Effector memory CD4-positive, alpha-beta T cell (primary cell): ENCODE measurements at places on chromosomes 13 and 19.
A peak's percentile ranks its signal among the peaks of the same experiment; 100 is the strongest.

DNA sequence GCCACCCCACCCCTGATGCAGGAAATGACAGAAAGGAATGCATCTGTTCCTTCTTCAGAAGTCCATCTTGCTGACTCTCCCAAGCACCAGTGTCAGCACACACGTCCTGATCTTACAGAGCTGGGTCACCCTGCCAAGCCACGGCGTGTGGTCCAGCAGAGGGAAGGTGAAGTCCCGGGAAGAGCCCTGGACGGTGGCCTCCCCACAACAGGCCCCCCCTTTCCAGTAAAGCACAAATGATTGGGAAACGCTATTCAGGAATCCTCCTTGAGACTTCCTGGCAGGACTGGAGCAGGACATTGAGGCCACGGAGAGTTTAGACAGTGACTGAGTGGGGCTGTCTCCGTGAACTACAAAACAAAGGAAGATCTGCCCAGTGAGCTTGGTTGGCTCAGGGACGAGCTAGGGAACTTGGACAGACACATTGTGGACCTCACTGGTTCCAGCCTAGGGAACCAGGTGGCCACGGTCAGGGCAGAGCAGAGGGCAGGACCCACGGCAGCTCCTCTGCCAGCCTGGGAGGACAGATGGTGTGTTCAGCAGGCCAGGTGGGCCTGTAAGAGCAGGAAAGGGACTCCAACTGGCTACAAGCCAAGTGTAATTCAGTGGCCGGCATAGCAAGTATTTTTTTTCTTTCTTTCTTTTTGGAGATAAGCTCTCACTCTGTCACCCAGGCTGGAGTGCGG is 41.7 kb downstream of the ELL start:
- DNase-seq, result no peak

- no peak for DNase-seq
Measured at GRCh38 chr13:105329359-105329758, 1206.1 kb downstream of the EFNB2 start.

DNA sequence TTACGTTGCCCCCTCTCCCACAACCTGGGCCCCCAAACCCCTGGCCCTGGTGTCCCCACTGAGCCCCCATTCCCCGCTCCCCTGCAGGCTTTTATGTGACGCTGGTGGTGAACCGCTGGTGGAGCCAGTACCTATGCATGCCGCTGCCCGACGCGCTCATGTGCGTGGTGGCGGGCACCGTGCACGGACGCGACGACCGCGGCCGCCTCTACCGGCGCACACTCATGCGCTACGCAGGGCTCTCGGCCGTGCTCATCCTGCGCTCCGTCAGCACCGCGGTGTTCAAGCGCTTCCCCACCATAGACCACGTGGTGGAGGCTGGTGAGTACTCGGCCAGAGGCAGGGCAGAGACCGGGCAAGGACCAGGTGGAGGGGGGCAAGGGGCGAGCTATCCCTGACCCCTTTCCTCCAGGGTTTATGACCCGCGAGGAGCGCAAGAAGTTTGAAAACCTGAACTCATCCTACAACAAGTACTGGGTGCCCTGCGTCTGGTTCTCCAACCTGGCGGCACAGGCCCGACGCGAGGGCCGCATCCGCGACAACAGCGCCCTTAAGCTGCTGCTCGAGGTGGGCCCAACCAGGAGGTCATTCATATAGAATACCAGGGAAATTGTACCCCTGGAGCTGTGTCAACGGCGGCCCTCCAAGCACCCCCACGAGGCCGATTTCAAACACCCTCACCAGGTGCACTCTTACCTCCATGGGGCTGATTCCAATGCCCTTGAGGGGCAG is 3.0 kb downstream of the BEST2 start:
- no peak for DNase-seq

DNA sequence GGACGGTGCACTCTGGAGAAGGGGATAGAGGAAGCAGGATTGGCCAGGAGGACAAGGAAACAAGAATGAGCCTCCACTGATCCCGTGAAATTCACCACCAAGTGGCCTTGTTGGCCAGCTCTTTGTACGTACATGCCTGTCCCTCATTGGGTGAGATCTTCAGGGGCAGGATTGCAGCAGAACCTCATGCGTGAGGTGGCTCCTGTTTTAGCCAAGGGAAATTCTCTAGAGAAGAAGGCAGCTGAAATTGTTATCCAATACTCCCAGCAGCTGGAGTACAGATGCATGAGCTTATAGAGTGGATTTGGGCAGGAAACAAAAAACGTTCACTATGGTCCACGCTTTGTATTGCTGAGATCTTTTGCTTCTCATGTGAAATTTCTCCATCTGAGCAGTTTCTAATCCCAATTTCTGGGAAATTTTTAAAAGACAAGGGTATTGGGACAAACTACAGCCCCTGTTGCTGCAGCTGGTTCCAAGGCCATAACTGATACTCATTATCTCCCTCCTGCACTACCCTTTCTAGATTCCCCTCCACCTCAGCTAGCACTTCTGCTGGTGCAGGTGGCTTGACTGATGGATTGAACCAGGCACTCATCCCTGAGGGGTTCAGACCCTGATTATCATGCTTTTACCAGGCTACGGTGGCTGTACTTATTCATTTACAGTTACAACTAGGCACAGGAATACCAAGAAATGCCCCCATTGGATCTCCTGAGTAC is 3.9 kb upstream of the RNF6 start:
- DNase-seq, result no peak

GRCh38 chr13:28558567-28558966 is 63.6 kb upstream of the FLT1 start:
- no peak for DNase-seq

- no peak for DNase-seq
Measured at GRCh38 chr13:74036373-74036772, 97.8 kb downstream of the KLF12 start.

DNA sequence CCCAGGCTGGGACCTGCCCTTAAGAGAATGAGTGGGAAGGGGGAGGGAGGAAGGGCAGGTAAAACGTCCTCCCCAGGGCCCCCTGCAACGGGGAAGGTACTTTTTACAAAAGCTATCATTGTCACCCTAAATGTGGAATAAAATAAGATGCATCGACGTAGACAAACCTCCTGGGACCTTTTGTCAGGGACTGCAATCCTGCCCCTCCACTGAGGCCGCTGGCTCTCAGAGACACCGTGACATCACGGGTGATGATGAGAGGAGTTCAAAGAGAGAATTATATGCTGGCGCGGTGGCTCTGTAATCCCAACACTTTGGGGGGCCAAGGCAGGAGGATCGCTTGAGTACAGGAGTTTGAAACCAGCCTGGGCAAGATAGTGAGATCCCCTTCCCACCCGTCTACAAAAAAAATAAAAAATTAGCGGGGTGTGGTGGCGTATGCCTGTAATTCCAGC is 1.8 kb upstream of the MYBPC2 start:
- no peak for DNase-seq

DNA sequence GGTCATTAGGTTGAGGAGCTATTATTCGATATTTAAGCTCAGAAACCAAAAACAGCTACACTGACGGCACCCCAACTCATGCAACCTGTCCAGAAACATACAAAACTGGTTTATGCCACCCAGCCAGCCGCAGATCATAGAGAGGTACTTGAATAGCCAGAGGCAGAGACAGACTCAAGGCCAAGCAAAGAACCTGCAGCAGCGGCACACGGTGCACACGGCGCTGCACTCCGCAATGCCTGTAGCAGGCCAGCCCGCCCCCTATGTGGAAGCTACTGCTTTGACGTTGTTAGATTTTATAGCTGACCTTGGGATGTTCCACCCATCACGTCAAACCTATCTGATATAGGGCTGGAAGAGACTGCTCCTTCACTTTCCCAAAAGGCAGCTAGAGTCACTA is 11.9 kb upstream of the DHRS12 start:
- DNase-seq, result no peak

- DNase-seq, result no peak
Measured at GRCh38 chr13:33462109-33462508, 176.6 kb upstream of the STARD13 start.

DNA sequence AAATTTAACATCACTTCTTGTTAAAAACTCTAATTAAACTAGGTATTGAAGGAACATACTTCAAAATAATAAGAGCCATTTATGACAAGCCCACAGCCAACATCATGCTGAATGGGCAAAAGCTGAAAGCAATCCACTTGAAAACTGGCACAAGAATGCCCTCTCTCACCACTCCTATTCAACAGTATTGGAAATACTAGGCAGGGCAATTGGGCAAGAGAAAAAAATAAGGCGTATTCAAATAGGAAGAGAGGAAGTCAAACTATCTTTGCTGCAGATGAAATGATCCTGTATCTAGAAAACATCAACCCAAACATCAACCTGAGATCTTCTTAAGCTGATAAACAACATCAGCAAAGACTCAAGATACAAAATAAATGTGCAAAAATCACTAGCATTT is 15.6 kb upstream of the LILRB1 start:
- DNase-seq, result no peak

- no peak for DNase-seq
Measured at GRCh38 chr13:34035676-34036325, 217.9 kb downstream of the RFC3 start.

GRCh38 chr13:93344048-93344705 is 117.6 kb downstream of the GPC6 start:
- DNase-seq, result no peak

DNA sequence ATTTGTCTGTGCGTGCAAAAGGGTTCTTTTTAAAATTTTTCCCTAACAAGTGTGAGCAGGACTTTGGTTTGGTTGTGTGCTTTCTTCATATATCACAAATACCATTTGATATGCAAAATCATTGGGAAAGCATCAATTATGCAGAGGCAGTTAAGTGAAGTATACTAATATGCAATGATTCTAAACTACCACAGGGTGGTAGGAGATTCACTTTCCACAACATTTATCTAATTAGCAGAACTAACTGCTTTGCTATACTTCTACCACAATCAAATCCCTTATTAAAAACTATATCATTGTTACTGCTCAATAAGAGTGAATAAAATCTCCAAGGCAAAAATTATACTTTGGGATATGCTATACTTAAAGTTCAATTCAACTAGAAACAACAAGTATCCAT is 2738.9 kb upstream of the PCDH20 start:
- DNase-seq, result no peak

DNA sequence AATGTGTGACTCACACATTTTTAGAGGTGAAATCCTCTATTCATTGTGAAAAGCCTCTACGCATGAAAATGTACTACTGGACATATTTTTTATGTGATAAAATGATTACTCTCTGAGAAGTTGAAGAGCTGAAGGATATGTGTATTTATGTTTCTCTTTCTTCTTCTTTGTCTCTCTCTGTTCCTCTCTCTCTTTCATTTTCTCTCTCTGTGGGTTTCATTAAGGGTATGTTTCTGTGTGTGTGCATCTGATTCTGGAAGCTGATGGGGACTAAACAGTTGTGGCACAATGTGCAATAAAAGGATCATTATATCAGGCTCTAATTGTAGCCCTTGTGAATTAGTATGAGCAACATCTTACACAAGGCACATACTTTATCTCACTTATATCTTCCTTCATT is 867.7 kb downstream of the PCDH9 start:
- DNase-seq, result no peak

GRCh38 chr19:2973229-2973628 is 4.1 kb upstream of the TLE6 start:
- no peak for DNase-seq

GRCh38 chr13:74966814-74967424 is 515.0 kb downstream of the TBC1D4 start:
- no peak for DNase-seq

DNA sequence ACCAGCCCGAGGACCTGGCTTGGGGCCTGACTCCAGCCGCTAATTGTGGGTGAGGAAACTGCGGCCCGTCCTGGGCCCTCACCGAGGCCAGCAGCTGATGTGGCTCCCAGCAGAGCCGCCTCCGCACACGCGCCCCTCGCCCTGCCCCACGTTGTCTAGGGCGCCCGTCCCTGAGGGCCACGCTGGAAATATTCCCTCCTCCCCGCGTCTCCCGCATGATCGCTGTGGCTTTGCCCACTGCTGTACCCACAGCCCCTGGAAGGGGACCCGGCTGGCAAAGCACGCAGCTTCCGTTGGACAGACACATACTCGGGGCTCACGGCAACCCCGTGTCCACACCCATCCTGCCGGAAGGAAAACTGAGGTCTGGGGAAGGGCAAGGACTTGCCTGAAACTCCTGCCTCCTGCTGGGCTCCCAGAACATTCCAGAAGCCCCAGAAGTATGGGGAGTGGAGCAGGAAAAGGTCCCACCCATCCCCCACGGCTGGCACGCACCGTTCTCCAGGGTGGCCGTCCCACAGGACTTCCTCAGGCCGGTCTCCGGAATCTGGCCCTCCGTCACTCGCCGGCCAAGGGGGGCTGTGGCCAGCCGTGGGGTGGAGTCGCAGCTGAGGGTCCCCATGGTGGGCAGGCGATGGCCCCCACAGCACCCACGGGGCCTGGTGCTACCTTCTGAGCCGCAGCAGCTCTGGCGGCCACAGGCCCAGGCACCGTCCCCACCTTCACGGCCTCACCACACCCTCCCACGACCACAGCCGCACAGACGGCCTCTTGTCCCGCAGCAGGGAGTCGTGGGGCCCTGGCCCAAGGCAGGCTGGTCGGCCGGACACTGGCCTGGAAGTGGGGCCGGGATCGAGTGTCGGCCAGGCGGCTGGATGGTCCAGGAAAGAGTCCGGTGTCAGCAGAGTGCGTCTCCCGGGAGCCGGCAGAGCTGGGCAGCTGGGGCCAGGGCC is 13.6 kb upstream of the SHC2 start:
- DNase-seq, result no peak

GRCh38 chr13:113876346-113877148 is 12.7 kb upstream of the GAS6 start:
- peak; percentile 20 for DNase-seq

GRCh38 chr19:53707278-53707677 is 75.5 kb downstream of the DPRX start:
- no peak for DNase-seq

GRCh38 chr13:109870274-109870673 is 83.9 kb upstream of the IRS2 start:
- no peak for DNase-seq

DNA sequence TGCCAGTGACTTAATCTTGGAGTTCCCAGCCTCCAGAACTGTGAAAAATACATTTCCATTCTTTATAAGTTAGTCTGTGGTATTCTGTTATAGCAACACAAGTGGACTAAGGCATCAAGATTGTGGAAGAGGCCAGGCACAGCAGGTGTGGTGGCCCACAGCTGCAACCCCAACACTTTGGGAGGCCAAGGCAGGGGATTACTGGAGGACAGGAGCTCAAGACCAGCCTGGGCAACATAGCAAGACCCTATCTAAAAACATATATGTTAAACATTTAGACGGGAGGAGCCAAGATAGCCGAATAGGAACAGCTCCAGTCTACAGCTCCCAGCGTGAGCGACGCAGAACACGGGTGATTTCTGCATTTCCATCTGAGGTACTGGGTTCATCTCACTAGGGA is 310.4 kb downstream of the FOXO1 start:
- DNase-seq, result no peak

- no peak for DNase-seq
Measured at GRCh38 chr19:8610936-8611300, 403 bp upstream of the ADAMTS10 start.

DNA sequence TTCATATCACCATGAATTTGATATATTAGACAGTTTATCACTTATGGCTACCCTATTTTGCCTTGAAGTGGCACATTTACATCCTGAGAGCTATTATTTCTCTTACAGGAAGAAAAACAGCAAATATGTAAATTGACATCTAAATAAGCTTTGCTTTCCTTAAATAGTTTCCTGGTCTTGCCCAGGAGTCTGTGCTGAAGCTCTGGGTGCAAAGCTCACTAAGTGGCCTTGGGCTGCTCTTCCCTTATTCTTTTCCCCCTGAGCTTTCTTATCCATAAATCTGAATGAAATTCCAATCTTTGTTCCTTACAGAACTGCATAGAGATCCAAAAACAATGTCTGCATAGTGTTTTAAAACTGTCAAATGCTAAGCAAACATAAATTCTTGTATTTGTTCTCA is 56.3 kb downstream of the TNFSF13B start:
- DNase-seq, result no peak
